NB4 (cell line): ENCODE measurements at places on chromosomes 16 and 17.

- DNase-seq = no peak
These were observed 70.1 kb downstream of the COPRS start for GRCh38 chr17:31788956-31789355.

GRCh38 chr17:70517816-70518215, 348.5 kb downstream of the KCNJ2 start:
- DNase-seq = no peak

- no peak for DNase-seq
These were observed 110.6 kb downstream of the METRNL start for GRCh38 chr17:83190004-83190385.

GRCh38 chr17:8503807-8504206, 68.1 kb downstream of the NDEL1 start:
- DNase-seq = no peak

DNA sequence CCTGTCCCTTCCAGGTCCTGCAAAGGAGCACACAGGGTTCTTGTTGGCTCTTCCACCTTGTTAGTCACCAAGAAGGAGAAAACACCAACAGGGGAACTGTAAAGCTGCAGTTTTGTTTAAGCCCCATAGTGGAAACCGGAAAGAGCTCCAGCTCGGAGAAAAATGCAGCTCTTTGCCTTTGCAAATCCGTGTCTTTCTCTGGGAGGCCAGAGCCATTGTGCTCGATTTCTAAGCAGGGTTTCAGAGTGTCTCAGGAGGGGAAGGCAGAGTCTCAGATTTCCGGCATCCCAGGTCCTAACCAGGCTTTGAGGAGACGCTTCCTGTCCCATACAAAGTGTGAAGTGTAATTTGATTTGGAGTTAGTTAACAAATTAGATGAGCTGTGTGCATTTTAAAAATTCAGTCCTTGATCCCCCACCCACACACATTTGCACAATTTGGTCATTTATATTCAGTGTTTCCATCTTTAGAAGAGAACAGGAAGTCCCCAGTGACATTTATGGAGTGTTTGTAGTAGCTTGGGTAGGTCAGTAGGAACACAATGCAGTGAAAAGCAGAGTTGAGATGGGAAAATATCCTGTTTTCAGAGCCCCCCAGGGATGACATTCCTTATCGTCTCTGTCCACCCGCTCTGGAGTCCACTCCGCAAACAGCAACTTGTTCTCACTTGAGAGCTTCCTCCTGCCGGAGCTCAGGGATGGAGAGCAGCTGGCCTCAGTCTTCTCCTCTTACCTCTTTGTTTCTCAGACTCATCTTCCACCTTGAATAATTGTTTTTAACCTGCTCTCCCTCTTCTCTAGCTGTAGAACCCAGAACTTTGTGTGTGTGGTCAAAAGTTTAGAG, 331.9 kb downstream of the SEC14L1 start:
- DNase-seq = peak; percentile 37

DNA sequence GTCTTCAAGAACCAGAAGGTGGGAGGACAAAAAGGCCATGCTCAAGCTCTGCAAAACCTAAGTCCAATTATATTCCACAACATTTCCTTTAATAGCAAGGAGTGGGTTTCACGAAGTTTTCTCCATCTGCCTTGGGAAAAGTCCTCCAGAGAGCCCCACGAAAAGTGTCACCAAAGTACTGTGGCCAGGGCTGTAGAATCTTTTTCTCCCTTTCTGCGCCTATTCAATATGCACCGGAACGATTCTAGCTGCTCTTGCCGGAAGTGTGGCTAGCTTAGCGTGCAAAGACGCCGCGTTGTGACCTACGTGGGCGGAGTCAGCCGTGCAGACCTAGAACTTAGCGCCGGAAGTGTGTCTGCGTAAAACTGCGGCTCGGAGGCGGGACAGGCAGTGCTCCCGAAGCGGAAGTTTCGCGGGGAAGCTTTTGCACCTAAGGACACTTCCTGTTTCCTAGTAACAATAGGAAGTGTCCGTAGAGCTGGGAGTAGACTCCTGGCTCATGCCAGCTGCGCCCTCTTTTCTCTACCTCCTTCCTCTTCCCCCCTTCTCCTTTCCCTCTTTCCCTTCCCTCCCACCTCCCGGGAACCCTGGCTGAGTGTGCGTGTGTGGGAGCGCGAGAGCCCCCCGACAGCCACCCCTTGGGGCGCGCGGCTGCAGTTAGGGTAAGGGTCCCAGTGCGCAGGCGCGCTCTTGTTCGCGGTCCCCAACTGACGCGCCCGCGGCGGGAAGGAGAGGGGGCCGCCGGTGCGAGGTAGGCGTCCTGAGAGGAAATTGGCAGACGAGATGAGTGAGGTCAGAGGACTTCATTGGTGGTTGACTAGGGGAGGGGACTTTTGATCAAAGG, at the start of the genes ZNF646 and ZNF668:
TSS of gene ZNF646 (plus strand) at position 453 of the 844 bp plus-strand sequence. CDS start 1,903 bp downstream, outside the sequence.
TSS of gene ZNF668 (minus strand) at position 271 of the 844 bp plus-strand sequence. CDS start 9,781 bp downstream, outside the sequence.
- DNase-seq = peak; percentile 100

DNA sequence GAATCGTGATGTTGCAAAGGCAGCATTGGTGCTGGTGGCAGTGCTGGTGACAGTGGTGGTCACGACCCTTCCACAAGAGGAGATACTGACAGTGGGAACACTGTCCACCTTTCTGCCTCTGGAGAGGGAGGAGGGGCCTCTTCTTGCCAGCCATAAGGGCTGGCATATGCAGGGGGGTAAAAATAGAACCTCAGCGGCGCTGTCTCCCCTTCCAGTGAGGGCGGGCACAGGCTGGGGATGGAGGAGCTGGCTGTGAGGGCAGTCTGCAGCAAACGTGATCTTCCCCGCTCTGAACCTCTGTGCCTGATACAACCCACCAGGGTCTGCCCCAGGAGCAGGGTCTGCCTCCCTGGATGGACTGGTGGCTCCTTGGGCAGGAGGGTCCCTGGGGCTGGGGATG, 3.4 kb downstream of the RAP1GAP2 start:
- DNase-seq = no peak

DNA sequence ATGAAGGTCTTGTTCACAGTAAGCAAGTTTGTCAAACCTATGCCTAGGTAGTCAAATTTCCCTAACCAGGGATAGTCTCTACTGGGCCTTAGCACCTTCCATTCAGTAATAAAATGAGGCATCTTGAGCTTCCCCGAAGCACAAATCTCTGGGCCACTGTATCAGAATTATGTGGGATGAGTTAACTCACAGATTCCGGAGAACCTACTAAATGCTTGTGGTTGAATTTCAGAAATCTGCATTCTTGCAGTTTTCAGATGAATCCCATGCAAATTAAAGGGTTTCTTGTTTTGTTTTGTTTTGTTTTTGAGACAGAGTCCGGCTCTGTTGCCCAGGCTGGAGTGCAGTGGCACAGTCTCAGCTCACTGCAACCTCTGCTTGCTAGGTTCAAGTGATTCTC, 478.8 kb upstream of the HSBP1 start:
- DNase-seq = no peak

DNA sequence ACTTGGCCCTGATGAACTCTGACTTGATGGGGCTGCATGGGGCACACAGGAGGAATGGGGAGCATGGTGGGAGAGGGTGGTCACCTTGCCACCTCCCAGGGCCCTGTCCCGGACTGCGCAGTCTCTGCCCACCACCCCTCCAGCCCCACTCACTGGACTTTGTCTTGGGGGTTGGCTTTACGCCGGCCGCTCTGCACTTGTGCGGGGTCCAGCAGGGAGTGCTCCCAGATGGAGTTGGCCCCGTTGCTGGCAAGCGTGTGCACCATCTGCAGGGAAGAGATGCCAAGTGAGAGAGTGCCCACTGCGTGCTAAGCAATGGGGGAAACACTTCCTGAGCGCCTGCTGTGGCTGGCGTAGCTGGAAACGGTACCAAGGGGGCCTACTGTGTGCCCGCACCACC, 6.7 kb downstream of the GIT1 start:
- DNase-seq = no peak

GRCh38 chr17:7673239-7673638, 14.1 kb downstream of the TP53 start:
- DNase-seq = peak; percentile 52

DNA sequence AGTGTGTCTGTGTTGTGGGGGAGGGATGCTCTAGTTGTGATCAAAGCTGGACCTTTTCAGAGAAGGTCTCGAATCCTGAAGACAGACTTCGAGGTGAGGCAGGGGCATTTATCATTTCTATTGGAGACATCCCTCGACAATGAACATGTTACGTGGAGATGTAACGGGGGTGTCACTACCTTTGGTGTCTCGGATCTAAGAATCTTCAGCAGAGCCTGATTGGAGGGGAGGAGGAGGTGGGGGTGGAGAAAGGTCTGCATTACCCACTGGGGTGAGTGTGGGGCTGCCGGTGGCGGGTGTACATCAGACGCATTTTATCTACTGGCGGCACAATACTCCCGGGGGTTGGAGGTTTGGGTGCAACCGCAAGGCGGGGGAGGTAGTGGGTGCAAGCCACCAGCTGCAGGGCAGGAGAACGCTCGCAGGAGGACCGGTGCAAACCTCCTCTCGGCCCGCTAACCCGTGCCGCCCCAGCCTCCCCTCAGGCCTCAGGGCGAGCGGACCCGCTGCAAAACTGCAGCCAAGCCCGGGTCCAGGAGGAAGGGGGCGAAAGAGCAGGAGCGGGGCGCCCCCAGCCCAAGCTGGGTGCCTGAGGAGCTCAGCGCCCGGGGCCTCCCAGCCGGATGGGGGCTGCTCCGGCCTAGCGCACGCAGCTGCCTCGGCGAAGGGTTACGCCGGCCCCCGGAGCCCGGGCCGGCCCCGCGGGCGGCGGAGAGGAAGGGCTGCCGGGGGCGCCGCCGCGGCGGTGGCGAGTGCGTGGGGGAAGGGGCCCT, 735 bp downstream of the ZNF652 start:
- peak; percentile 97 for DNase-seq

- no peak for DNase-seq
These were observed 19.1 kb downstream of the CDIP1 start for GRCh38 chr16:4519274-4520058.

- peak; percentile 19 for DNase-seq
These were observed 44.7 kb downstream of the IL21R start for GRCh38 chr16:27446721-27447120.

GRCh38 chr17:39638317-39638716, 1.4 kb downstream of the STARD3 start:
- DNase-seq = no peak

DNA sequence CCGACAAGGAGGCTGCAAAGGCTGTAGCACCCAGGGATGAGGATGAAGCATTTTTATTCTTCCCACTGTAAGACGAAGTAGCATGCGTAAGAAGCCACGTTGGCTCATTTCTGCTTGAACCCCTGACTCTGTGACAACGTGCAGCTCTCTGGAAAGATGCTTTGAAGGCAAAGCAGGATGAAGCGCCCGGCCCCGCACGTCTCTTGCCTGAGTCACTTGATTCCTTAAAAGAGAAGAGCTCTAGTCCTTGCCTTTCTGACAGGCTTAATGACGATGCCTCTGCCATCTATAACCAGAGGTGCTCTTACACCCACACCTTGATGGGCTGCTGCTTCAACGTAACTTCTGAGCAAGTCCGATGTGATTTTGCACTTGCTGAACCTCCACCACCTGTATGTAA, 76.7 kb upstream of the MED9 start:
- no peak for DNase-seq

DNA sequence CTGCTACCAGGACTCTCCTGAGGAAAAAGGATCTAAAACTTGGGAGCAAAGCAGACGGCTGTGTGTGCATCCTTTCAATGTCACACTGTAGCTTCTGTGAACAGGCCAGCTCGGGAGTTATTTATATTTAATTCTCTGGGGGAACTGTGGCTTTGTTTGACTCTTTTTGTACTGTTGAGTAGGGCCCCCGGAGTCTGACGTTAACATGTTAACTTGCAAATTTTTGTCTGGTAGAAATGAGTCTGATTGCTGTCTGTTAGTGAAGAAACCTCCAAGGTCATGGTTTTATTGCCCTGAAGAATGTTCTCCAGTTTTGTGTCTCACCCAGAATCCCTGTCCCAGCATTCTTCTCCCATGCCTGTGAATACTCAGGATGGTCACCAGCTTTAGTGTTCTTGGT, 14.2 kb upstream of the KCNG4 start:
- DNase-seq = peak; percentile 21

DNA sequence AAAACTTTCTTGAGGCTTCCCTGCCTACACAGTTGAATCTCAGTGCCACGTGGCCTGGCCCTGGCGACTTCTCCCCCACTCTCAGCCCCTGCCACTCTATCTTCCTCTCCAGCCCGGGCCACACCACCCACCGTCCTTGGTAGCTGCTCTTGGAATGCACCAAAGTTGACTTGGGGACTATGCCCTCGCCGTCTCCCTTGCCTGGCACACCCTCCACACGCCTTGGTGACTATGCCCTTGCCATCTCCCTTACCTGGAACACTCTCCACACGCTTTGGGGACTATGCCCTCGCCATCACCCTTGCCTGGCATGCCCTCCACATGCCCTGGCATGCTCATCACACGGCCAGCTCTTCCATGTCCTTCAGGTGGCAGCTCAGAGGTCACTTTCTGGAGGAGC, 15.5 kb upstream of the TVP23A start:
- no peak for DNase-seq

- no peak for DNase-seq
These were observed 100.5 kb downstream of the VAT1L start for GRCh38 chr16:77888871-77889270.

DNA sequence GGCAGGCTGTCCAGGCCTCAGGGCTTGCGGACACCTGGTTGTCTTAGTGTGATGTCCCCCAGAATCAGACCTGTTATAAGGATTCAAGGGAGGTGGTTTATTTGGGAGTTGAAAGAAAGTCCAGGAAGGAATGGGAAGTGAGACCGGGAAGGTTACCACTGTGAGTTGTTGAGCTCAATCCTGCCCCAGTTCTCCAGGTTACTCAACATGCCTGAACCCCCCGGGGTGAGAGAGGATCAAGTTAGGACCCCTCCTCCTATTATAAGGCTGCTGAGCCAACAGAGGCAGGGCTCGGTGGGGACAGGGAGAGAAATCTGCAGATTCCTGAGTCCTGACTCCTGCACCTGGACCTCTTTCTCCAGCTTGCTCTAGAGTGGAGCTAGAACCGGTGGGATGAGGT, 86.4 kb downstream of the MRM1 start:
- DNase-seq = no peak

DNA sequence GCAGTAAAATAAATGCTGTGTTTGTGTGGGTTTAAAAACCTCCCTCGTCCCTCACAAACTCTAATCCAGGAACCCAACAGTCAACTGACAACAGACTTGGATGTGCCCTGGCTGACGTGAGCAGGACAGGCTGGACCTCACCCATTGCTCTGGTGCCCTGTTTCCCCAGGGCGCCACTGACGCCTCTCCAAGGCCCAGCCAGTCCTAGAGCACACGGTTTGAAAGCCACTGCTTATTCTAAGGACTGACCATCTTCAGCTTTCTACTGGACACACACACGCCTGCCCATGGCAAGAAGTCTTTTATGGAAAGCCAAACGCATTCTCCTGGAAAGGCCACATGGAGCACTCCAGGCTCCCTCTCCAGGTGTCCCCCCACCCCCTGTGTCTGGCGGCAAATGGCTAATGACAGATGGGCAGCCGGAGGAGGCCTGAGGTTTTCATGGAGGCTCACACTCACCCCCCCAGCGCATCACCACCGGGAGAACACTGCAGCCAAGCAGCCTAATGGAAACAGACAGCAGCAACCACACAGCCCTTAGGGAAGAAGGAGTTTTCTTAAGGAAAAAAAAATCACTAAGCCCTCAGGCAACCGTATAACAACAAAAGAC, 319.2 kb downstream of the SOX9 start:
- no peak for DNase-seq

GRCh38 chr16:28188085-28188916, 23.5 kb downstream of the XPO6 start:
- no peak for DNase-seq

GRCh38 chr16:83185902-83186301, 559.1 kb downstream of the CDH13 start:
- no peak for DNase-seq
